WTC11 (cell line): ENCODE measurements at places on chromosomes 3 and 15. TPM values are rescaled to one million over a fixed set of nuclear protein-coding genes. Genes with fewer than 3 reads are reported as not detected.

Gene SYNPR
- total RNA-seq: 0.78 to 1.4 TPM (median 0.85 TPM) in 3 replicates

Gene VGLL3
- total RNA-seq: 6.1 to 10.4 TPM (median 6.9 TPM) in 3 replicates

Gene GOLGA6B
- 0.73 to 1.9 TPM (median 0.85 TPM) in 3 replicates for total RNA-seq

Gene CLDND1
- total RNA-seq: 74.8 to 80.6 TPM (median 78.5 TPM) in 3 replicates

Gene TADA3
- 49.0 to 57.9 TPM (median 55.9 TPM) in 3 replicates for total RNA-seq

Gene PDZRN3
- total RNA-seq: 7.1 to 9.5 TPM (median 8.8 TPM) in 3 replicates

Gene SGO1
- total RNA-seq: 31.5 to 34.3 TPM (median 32.2 TPM) in 3 replicates

Gene TRPM1
- 0.32 to 1.2 TPM (median 0.77 TPM) in 3 replicates for total RNA-seq

Gene KBTBD13
- total RNA-seq: 0.05 TPM in 1 of 3 replicates, not detected in the others

Gene EDEM1
- total RNA-seq: 18.0 to 22.4 TPM (median 18.0 TPM) in 3 replicates

Gene TGM4
- total RNA-seq: not detected in 3 replicates

Gene NEK10
- total RNA-seq: 0.37 to 1.4 TPM (median 0.73 TPM) in 3 replicates
